ENCODE measurements at places on chromosomes 1 and 21. TPM values are rescaled to one million over a fixed set of nuclear protein-coding genes. Genes with fewer than 3 reads are reported as not detected.

- no peak for DNase-seq
Measured at GRCh38 chr1:228012555-228012954, 5.8 kb downstream of the WNT3A start.

DNA sequence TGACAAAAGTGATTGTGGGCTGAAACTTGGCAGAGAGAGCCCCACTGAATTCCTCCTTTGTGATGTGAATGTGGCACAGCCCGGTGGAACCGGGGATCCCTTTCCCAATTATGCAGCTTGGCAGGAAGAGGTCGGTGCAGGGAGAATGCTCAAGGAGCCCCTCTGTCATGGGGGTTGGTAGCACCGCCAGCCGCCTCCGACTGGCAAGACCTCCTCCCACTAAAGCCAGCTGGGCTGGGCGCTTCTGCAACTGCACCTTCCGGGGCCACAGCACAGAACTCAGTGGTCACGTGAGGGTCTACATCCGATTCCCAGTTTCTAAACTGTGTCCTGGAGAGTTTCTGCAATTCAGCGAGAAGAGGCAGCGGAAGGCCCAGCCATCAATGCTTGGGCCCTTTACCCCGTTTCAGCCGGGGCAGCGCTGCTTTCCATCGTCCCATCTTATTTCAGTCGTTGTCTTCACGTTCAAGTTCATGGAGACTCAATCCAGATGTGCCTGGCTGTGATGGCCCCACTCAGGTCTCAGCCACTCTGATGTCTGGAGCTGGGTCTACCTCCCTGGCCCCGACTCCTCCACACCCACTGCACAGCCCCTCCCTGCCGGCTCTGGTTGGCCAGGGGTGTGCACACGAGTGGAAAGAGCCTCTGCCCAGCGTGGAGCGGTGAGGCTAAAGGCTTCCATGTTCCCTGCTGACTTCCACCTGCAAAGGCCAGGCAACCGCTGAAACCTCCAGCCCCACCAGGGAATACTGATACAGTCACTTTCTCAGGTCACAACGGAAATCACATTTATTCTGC lies 39.8 kb upstream of the FHAD1 start:
- DNase-seq = no peak

GRCh38 chr1:241751524-241751923 lies 96.5 kb upstream of the EXO1 start:
- no peak for DNase-seq

- DNase-seq = no peak
Measured at GRCh38 chr1:149844101-149844500, 55.3 kb upstream of the BOLA1 start.

DNA sequence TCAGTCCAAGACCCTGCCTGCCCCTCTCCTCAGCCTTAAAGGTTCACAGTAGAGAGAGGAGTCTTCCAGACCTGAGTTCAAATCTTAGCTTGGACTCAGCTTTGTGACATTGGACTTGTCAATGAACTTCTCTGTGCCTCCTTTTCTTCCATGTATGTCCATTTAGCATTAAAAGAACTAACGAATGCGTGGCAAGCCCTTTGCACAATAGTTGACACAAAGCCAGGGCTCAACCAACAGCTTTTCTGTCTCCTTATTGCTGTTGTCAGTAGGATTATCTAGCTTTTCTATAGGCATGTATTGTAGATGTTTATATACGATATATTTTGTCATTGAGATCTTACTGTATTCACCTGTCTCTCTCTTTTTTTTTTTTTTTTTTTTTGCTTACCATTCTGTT lies 450.8 kb downstream of the PTPRU start:
- no peak for DNase-seq

DNA sequence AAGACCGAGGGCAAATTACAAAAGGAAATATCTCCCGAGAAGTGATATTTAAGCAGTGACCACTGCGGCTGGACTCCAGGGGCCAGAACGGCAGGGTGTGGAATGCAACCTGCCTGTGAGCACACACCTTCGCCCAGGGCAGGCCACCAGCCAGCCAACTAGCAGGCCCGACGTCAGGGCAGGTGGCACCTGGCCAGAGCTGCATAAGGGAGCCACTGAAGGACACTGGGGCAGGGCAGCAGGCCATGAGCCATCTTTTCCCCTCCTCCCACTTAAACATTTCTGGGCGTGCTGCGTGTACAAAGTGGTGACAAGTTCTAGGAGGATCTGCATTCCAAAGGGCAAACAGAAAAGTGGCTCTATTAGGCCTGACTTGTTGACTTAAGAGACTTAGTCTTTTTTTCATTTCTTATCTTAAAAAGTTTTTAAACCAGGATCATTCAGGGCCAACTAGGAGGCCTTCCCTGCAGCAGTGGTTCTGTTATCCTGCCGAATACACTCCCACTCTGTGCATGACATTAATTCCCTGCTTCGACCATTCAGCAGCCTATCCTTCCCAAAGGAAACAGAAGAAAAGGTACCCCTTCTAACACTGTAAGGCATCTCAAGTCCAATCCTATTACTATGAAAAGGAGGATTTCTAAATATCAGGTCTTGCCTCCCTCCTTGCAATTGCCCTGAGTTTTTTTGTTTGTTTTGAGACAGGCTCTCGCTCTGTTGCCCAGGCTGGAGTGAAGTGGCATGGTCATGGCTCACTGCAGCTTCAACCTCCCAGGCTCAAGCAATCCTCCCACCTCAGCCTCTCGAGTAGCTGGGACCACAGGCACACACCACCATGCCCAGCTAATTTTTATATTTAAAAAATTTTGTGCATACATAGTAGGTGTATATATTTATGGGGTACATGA lies 96.3 kb downstream of the BCAR3 start:
- no peak for DNase-seq

DNA sequence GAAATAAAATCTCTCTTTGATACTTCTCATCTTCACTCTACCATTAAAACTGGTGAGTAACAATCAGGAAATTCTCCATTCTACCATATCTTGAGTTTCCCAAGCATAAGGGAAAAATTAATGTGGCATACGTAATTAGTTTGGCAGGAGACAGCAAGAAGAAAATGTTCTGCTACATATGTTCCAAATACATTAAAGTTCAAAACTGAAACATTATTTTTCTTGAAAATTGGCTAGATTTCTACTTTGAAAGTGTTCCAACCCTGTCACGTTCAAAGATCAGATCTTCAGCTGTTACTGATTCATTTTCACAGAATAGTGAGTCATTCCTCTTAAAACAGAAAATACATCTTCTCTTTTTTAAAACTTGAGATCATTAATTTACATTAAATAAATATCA lies 48.5 kb downstream of the PIGK start:
- DNase-seq = peak; percentile 20

The UBE2G2 gene
- polyA plus RNA-seq = 93.3 TPM

The TNFRSF1B gene
- 11.8 TPM for polyA plus RNA-seq

The IL12RB2 gene
- 1.0 TPM for polyA plus RNA-seq

Data from forelimb muscle (tissue), 1 donor.